ENCODE measurements at places on chromosomes 1 and 21. TPM values are rescaled to one million over a fixed set of nuclear protein-coding genes. Genes with fewer than 3 reads are reported as not detected.

The SLFNL1 gene
- not detected for total RNA-seq

The NPPA gene
- not detected for total RNA-seq

The S100A5 gene
- total RNA-seq = not detected

GRCh38 chr1:184632415-184633175, 122.1 kb downstream of the EDEM3 start:
- no peak for DNase-seq
- H3K27me3 ChIP-seq = no peaks in the 10 kb centered on the region
- no peak overlapping the region for H3K4me3 ChIP-seq

- no peak overlapping the region for H3K27ac ChIP-seq
- no peaks in the 10 kb centered on the region for H3K4me1 ChIP-seq
- DNase-seq = no peak
- H3K4me3 ChIP-seq = no peak overlapping the region
Observed at GRCh38 chr1:173411835-173412742, 65.0 kb upstream of the PRDX6 start.
